ENCODE measurements at places on chromosomes 2 and 18.
A peak's percentile ranks its signal among the peaks of the same experiment; 100 is the strongest.

DNA sequence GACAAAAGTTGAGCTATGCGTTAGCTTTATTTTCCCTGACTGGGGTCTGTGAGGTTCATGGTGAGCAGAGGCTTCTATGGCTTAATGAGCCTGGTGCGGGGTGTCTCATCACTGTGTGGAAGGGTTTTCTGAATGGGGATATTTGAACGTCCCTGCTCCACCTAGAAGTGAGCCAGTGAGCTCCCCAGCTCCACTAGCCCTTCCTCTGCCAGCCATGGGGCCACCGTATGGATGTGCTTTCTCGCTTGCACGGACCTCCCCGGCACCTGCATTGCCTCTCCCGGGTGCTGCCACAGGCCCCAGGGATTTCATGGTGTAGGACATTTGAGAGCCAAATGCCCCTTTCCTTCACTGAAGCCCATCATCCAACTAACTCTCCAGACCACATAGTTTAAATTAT is 37.8 kb downstream of the CYP26B1 start:
- DNase-seq, result no peak

- no peak for DNase-seq
Observed at GRCh38 chr2:170817093-170818035, 677 bp downstream of the GAD1 start.

GRCh38 chr2:179861416-179862067 is at the start of gene ZNF385B:
ZNF385B (minus strand) TSS chr2:179861612.
- DNase-seq, result no peak

DNA sequence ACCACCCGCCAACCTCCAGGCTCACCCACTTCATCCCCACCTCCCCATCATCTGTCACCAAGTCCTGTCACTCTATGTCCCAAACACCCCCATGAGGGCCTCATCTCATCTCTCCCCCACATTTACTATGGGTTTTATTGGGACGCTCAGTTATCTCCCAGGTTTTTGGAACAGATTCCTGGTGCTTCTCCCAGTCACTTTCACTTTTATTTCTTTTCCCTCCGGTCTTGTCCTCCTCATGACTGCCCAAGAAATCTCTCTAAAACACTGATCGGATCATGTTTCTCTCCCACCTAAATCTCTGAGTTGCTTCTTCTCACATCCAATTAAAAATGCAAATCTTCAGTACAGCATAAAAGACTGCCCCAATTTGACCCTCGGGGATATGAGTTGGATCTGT is 273.1 kb downstream of the PHLPP1 start:
- DNase-seq, result no peak

- no peak for DNase-seq
Observed at GRCh38 chr2:167489325-167489724, 601.0 kb downstream of the XIRP2 start.

DNA sequence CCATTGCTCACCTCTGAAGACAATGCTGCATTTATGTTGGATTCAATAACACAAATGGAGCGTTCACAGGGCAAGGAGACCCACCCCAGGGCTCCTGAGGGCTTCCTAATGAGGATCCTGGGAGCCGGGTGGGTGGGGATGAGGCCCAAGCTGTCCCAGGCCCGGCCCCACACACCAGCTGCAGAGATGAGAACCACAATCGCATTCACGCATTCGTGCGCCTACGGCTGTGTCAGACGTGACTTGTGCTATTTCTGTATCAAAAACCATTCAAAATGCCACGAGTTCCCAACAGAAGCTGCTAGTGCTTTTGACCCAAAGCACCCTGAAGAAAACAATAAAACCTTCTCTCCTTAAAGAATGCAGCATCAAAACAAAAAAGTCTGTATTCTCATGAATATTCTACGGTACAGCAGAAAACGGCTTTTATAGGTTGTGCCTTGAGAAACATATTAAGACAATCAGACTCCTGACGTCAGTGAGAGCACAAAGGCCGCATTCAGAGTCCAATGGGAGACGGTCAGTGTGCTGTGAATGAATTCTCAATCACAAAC is 205.4 kb downstream of the HDAC4 start:
- no peak for DNase-seq

DNA sequence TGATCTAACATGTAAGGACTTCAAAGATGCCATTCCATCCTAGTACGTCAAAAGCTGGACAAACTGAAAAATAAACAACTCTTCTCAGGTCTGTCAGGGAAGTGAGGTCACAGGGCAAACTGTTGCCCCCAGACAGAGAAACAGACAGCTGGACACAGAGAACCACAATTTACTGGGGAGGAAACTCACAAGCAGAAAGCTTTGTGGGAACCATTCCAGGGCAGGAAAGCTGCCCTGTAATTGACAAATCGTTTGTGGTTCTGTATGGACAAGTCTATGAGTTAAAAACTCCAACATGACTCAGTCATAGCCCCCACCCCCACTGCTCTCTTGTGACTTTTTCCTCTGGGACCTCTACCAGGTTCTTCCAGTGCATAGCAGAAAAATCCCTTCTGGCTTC is 28.4 kb downstream of the MCEE start:
- DNase-seq, result no peak

- no peak for DNase-seq
Observed at GRCh38 chr2:152497481-152498052, 162.6 kb downstream of the FMNL2 start.

DNA sequence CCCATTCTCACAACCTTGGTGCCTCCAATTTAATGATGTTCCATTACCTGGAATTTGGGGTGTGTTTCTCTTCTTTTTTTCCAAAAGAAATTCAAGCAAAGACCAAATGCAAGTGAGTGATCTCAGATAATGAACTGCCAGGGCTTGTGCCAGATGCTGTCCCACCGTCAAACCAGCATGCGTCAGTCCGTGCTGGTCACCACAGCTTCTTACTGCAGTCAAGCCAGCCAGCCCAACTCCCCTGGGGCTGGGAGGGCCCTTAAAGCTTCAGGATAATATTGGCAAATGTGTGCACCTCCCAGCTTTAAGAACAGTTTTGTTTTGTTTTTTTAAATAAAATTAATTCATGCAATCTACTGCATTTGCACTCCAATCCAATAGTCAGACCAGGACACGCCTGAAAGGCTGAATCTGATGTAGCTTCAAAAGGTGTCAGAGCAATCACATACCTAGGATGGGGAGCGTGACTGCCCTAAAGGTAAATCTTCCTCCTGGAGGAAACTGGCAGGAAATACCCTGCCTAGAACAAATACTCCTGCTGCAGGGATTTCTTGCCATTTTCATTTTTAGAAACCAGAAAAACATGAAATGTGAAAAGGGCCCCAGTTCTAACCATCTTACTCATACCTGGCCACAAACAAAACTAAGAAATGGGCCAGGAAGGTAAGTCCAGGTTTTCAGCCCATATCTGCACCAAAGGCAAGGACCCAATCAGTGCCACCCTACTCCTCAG is 26.8 kb upstream of the SP3 start:
- no peak for DNase-seq

- DNase-seq, result peak; percentile 78
Observed at GRCh38 chr2:28359222-28360057, 33.2 kb upstream of the FOSL2 start.

DNA sequence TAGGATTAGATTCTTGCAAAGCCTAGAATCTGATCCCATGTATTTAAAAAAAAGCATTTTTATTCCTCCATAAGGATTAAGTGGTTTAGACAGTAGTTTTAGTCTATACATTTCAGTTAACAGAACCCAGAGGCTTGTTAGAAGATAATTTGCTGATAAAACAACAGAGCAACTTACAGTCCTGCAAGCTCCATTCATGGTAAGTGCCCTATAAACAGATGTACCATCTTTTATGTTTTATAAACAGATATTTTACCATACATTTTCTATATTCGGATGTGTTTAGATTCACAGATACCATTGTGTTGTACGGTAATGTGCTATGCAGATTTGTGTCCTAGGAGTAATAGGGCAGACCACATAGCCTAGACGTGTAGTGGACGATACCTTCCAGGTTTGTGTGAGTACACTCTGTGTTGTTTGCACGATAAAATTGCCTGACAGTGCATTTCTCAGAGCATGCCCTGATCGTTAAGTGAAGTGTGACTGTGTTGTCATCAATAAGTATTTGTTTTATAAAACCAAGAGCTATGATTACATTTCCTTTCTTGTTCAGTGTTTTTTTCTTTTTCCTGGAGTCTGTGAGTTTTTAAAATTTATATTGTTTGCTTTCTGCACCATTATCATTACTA is 54.2 kb downstream of the CERS6 start:
- DNase-seq, result no peak

GRCh38 chr2:139438478-139438877 is 658.3 kb upstream of the NXPH2 start:
- no peak for DNase-seq

GRCh38 chr2:30799366-30799765 is 7.9 kb downstream of the CAPN13 start:
- no peak for DNase-seq

- DNase-seq, result no peak
Observed at GRCh38 chr2:158489366-158490112, 32.8 kb downstream of the PKP4 start.

DNA sequence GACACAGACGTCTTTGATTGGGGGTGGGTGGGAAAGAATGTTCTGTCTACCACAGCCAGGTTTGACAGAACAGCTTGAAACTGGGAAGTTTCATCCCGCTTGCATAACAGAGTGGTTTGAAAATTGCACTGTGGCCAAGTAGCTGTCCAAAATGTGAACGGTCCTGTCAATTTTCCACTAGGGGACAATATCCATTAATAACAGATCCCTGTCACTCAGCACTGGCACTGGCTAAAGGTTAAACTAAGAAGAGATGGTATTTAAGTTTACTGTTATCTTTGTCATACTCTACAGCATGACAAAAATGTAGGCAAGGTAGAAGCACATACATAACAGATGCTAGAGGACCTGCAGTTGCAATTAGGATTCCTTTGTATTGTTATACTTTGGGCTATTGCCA is 55.6 kb upstream of the ACMSD start:
- no peak for DNase-seq

- no peak for DNase-seq
Observed at GRCh38 chr2:75716406-75716805, 5.7 kb upstream of the GCFC2 start.

GRCh38 chr18:23640052-23640451 is 22.7 kb downstream of the ANKRD29 start:
- no peak for DNase-seq

- no peak for DNase-seq
Observed at GRCh38 chr2:182006595-182007341, 21.1 kb downstream of the PPP1R1C start.

- DNase-seq, result no peak
Observed at GRCh38 chr2:160479269-160479668, 14.3 kb downstream of the RBMS1 start.

DNA sequence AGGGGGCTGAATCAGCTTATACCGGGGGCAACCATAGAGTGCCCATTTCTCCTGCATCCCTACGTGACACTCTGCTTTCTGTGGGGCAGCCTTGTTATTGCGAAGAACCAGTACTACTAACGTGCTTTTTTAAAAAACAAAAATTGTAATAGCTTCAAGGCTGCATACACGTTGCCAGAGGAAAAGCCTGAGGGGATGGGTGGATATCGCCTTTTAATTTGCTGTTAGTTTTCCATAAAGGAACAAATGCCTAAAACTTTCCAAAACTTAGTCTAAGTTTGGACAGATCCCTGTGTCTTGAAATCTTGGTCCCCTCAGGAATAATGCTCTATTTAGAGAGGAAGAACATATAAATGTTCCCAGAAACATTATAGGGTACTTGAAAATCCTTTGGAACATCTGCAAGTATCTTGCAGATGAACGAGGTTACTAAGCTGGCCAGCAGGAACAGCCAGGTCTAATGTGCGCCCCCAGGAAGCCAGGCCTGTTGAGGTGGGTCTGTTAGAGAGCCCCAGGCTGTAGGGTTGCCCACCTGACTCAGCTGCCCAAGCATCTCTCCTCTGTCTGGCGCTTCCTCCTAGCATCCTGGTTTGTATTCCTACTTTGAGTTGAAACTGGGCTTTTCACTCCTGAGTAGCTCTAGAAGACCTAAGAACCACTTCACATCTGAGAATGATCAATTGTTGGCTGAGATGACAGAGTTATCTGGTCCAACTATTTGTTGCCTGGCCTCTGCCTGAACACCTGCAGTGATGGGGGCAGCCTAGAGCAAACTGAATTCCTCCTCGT is 96.9 kb downstream of the TGOLN2 start:
- DNase-seq, result no peak

- no peak for DNase-seq
Observed at GRCh38 chr2:170362871-170363631, 185.1 kb downstream of the MYO3B start.

DNA sequence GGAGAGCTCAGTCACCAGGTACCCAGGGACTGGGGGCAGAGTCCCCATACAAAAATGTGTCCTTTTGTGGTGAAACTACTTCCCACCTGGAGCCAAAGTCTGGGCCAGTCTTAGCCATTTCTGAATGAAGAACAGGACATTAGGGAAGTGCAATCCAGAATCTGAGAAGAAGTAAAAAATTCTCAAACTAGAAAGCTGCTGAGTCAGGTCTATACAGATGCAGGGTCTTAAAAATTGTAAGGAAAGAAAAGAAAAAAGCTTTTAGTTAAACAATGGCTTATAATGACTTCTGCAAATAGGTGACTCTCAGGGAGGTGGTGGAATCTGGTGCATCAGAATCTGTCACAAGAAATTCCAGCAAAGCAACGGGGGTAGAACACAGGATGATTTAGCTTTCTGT is 13.5 kb downstream of the ZBTB7C start:
- DNase-seq, result no peak

- DNase-seq, result no peak
Observed at GRCh38 chr18:32804134-32804888, 31.5 kb upstream of the KLHL14 start.

DNA sequence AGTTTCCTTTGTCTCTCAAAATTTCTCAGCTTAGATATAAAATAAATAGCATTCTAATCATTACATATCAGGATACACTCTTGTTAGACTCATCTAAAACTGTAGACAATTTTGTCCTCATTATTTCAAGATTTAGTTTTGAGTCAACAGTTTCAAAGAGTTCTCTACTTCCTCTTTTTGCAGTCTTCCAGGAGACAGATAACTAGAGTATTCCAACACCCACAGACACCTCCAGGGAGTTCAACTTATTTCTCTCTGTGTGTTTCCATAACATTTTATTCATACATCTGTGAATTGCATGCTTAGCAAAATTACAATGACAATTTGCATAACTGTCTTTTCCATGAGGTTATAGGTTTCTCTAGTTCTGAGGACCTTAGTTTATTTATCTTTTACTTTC is 166.6 kb upstream of the HNMT start:
- DNase-seq, result no peak

DNA sequence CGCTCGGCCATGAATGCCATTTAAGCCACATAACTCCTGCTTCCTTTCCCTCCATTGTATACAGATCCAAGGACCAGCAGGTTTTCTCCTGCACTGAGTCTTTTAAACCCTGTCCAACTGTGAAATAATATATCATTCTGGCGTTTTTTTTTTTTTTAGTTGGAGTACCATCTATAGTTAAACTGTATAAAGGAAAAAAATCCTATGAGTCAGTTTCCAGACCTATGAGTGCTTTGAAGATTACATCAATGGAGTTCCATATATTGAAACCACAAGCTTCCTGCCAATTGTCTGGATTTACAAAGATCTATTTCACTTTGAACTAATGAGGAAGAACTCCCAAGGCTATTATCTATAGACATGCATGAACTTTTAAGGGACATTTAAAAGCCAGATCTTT is 2.4 kb upstream of the MALT1 start:
- DNase-seq, result no peak

- DNase-seq, result no peak
Observed at GRCh38 chr2:671072-671471, 6.1 kb downstream of the TMEM18 start.

- DNase-seq, result no peak
Observed at GRCh38 chr2:234873828-234874173, 78.0 kb upstream of the SH3BP4 start.
